Lung microvascular endothelial cell (primary cell): ENCODE measurements at places on chromosomes 7 and 10. TPM values are rescaled to one million over a fixed set of nuclear protein-coding genes. Genes with fewer than 3 reads are reported as not detected.

The TSPAN13 gene
- 45.1 and 74.6 TPM in 2 replicates for total RNA-seq

The KIAA1549 gene
- total RNA-seq = 1.5 and 2.4 TPM in 2 replicates

DNA sequence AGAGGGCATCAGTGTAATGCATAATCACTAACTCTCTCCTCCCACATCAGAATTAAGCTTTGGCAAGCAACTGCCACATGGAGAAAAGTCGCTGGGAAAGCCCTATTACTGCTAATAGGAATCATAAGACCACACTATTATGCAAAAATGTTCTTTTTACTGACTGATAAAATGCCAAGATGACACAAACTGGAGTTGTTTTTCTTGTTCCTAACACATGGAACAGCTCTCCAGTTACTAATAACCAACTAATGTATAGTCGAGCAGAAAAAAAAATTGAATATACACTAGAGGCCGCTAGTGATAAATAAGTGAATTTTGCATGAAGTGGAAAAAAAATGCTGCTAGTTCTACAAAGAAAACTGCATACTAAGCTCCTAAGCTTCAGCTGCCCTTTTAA, 165.6 kb downstream of the TPK1 start:
- peak; percentile 40 for DNase-seq

The LIPK gene
- not detected in 2 replicates for total RNA-seq

The ANXA8L1 gene
- not detected in 2 replicates for total RNA-seq

DNA sequence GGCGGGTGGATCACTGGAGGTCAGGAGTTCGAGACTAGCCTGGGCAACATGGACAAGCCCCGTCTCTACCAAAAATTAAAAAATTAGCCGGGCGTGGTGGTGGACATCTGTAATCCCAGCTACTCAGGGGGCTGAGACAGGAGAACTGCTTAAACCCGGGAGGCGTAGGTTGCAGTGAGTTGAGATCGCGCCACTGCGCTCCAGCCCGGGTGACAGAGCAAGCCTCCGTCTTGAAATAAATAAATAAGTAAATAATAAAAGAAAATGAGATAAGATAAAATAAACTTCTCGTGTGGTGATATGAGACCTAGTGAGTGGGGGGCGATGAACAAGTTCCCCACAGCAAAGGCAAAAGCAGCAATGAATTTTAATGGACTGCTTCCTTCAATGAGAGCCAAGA, 33.6 kb upstream of the LMTK2 start:
- DNase-seq = no peak

- no peak for DNase-seq
Measured at GRCh38 chr10:75987616-75988015, 556.2 kb downstream of the LRMDA start.

GRCh38 chr10:51405580-51406351, 293.6 kb downstream of the CSTF2T start:
- peak; percentile 88 for DNase-seq

GRCh38 chr10:91689731-91690168, 56.9 kb upstream of the PPP1R3C start:
- DNase-seq = peak; percentile 49

GRCh38 chr7:83469076-83469475, 179.9 kb downstream of the SEMA3E start:
- DNase-seq = peak; percentile 46

The TUBB8 gene
- total RNA-seq = not detected in 2 replicates

DNA sequence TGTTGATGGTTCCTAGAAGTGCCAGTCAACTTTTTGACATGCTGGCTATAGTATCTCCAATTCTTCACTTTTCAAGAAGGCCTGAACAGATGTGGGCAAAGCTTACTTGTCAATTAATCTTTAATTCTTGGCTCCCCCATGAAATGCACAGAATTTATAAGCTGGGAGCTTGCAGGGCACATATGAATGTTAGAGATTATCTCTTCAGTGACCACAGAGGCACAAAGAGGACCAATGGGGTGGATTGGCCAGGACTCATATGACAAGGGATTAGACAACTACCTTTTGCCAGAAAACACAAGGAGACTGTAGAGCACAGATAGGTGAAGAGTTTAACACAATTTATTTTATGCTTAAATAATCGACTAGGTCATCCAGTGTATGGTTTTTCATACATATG, 121.7 kb upstream of the CCDC6 start:
- DNase-seq = no peak

DNA sequence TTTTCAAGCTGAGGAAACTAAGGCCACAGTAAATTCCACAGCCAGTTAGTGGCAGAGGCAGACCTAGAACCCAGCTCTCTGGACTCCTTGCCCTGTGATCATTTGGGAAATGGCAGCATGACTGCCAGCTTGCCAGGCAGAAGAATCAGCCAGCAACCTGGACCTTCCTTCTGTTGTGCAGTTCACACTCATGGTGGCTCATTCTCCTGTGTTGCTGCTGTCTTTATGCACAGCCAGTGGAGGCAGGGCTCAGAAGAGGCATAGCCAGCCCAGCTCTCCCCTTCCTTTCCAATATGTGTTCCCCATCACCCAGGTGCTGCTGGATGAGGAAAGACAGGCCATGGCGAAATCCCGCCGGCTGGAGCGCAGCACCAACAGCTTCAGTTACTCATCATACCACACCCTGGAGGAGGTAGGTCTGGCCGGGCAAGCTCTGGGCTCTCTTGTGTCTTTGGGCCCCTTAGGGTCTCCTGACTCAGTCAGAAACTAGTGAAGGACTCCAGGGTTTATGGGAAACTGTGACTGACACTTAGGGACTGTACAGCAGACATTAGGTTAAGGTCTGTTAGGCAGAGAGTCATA, 14.8 kb downstream of the CPA5 start:
- DNase-seq = no peak

GRCh38 chr10:97475936-97476594, 22.2 kb downstream of the MMS19 start:
- no peak for DNase-seq

DNA sequence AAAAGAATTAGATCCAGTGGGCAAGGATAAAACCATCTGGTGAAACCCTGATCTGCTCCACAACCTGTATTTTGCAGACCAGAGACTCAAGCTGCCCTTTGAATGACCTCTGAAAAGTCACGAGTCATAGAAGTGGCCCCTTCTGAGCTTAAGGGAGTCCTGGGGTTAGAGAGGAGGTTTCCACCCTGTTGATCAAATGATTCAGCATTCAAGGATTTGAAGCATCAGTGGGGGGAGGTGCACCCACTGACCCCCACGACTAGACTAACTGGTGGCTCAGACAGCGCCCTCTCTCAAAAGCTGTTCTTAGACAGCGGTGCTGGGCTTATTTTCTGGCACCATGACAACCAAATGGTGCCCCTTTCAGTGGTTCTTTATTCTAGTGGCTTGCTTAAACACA, 44.3 kb downstream of the PLCE1 start:
- DNase-seq = no peak

The NUTM2E gene
- total RNA-seq = not detected in 2 replicates

The LHFPL3 gene
- not detected in 2 replicates for total RNA-seq

DNA sequence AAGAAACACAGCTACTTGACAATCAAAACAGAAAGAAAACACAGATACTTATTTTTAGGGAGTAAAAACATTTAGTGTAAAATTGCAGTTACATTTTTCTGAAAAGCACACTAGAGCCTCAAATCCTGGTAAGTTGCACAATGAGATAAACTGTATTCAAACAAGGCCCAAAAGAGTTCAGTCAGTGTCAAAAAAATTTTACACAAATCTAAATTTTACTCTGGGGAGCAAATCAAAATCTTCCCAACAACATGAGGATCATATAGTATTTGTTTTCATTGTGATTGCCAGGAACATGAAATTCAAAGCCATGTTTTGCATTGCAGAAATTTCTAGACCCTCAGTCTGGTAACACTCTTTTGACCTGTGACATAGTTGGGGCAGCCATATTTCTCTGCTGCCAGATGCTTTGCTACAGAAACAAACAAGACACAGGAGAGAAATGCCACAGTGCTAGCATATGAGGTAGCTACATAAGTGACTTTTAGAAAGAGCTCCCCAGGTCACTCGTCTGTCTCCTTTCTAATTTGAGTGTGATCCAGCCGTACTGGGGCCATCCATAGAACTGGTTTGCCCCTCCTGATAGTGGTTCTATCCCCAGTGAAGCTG, 49.6 kb downstream of the PDE1C start:
- DNase-seq = no peak

GRCh38 chr10:125159932-125160855, at the start of gene CTBP2:
TSS of gene CTBP2 (minus strand) at chr10:125160563.
- DNase-seq = peak; percentile 55

GRCh38 chr7:144037414-144038035, 11.2 kb upstream of the OR2A5 start:
- no peak for DNase-seq

The MRLN gene
- total RNA-seq = not detected in 2 replicates

GRCh38 chr7:45591101-45591906, 17.1 kb downstream of the ADCY1 start:
- no peak for DNase-seq

The C10orf90 gene
- total RNA-seq = not detected in 2 replicates

The NRCAM gene
- total RNA-seq = 1.2 and 8.7 TPM in 2 replicates

The NPVF gene
- total RNA-seq = not detected in 2 replicates

DNA sequence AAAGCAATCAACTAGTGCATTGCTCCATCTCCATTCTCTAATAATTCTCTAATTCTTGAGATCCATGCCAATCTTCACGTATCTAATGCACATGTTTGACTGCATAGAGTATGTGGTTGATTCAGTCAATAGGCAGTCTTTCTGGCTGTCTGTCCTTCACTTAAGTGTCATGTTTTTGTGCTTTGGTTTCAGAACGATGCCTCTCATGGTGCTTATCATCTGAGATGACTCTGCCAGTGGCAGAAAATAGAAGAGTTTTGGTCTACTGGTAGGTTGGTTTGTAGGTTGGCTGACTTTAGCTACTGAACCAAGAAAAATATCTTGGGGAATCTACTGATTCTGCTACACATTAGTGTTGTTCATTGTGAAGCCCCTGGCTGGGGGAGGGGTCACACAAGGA, 364.2 kb downstream of the SFMBT2 start:
- DNase-seq = no peak

DNA sequence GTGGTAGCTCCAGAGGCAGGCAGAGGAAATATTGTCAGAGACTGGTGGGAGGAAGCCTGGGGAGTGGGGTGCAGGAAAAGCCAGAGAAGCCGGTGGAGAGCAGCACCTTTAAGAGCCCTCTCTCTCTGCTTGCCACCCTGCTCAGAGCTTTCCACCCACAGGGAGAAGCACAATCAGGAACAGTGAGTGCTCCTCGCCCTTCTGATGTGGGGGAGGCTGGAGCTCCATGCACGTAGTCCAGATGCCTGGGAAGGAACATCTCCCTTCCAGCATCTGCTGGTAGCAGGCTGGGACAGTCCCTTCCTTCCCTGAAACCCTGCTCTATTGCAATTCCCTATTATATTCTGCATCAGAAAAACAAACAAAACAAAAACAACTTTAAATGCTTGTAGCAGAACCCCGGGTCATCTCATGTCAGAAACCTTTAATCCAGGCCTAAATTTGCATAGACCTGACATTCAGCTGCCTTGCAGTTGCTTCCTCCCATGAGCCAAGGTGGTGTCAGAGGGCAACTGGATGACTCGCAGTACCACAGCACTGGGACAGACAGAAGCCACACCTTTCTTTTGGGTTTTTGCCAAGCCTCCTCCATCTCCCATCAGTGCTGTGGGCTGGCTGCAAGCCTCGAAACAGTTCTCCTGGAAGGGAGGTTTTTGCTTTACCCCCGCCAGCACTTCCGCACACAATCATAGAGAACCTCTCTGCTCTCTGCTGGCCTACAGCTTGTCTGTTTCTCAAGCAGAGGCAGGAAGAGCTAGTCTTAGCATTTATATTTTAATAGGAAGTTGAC, 13.1 kb downstream of the AVPI1 start:
- no peak for DNase-seq
